NCI-H1417 treated with DMSO at 0.1 percent for 48 hours (cell line): ENCODE measurements at places on chromosomes 7 and 10.

- peak; percentile 7 for DNase-seq
Observed at GRCh38 chr7:151046603-151047573, 1.4 kb upstream of the ASIC3 start.

- no peak for DNase-seq
Observed at GRCh38 chr10:118595064-118595420, 406 bp downstream of the PRLHR start.

DNA sequence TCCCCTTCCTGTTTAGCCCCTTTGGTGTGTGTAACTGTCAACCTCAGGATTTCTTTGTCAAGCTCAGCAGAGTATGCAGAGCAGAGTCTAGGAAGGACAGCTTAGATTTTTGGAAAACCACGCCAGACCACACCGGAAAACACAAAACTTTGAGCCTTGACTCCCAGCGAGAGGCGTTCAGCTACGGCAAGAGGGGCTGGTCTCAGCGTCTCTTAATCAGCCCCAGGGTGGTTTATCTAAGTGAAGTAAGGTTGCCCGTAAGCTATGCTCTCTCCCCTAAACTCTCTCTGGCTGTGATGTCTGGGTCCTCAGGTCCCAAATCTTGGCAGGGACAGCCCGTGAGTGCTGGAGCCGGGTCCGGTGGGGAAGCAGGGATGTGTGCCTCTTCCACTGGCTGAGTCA lies 230.9 kb downstream of the KLF6 start:
- no peak for DNase-seq

DNA sequence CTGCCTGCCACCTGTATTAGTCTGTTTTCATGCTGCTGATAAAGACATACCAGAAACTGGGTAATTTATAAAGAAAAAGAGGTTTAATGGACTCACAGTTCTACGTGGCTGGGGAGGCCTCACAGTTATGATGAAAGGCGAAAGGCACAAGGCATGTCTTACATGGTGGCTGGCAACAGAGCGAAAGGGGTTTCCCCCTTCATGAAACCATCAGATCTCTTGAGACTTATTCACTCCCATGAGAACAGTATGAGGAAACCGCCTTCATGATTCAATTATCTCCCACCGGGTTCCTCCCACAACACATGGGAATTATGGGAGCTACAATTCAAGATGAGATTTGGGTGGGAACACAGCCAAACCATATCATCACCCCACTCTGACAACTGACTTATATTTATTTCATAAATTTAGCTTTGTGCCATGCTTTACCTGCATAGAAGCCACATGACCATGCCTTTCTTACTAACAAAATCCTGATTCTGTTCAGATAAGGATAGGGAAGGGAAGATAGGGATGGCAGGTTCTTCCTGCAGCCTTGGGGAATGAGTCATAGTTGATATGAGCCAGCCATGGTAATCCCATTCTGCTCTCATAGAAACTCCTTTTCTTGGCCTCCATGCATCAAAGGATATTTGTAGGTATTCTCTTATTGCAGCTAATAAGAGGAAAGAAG lies 191.3 kb upstream of the AGK start:
- no peak for DNase-seq
